Mesothelial cell of epicardium (in vitro differentiated cells): ENCODE measurements at places on chromosomes 16 and 17.

DNA sequence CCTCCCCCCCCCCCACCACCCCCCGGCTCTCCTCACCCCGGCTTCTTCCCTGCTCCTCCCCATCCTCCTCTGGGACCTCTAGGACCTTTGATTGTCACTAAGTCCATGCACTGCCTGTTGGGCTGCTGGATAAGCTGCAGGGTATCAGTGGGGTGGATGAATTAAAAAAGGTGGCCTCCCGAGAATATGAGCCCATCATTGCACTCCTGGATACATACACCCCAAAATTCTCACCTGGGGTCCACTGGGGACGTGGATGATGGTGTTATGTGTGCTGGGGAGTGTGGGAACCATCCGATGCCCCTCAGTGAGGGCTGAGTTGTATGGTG is 88.8 kb downstream of the IRF8 start:
- no peak for DNase-seq

DNA sequence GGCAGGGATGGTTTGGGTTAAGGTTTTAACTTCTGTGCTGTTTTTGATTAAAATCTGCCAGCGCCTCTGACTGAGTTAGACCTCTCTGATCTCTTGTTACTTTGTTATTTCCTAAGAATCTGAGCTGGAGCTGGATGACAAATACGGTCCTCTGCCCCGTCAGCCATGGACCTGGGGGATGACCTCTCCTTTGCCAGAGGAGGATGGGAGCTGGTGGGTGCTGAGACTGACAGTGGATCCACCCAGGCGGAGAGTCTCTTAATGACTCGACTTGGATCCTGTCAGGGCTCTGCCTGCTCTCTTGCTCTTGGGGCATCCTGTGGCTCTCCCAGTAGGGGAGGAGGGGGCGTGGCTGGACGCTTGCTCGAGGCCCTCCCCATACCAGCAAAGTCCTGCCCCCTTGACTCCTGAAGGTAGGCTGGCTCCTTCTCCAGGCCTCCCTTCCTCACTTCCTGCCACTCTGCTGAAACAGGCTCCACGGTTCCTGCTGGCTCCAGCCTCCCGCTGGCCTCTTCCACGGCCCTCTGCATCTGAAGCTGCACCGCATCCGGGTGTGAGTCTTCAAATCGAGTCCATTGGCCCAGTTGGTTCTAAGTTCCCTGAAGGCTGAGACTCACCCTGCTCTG is 24.8 kb upstream of the MAP3K14 start:
- no peak for DNase-seq

DNA sequence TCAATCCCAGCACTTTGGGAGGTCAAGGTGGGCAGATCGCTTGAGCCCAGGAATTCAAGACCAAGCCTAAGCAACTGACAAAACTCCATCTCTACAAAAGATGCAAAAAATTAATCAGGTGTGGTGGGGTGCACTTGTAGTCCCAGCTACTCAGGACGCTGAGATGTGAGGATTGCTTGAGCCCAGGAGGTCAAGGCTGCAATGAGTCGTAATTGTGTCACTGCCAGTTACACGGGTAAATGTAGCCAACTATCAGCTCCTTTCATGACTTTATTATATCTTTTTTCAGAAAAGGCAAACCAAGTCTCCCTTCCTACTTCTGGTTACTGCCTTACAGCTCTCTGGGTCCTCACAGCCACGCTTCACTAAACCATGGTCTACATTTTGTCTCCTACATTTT is 4.0 kb downstream of the SDF2 start:
- DNase-seq, result no peak

GRCh38 chr17:2459917-2460271 is 51.8 kb downstream of the METTL16 start:
- no peak for DNase-seq

DNA sequence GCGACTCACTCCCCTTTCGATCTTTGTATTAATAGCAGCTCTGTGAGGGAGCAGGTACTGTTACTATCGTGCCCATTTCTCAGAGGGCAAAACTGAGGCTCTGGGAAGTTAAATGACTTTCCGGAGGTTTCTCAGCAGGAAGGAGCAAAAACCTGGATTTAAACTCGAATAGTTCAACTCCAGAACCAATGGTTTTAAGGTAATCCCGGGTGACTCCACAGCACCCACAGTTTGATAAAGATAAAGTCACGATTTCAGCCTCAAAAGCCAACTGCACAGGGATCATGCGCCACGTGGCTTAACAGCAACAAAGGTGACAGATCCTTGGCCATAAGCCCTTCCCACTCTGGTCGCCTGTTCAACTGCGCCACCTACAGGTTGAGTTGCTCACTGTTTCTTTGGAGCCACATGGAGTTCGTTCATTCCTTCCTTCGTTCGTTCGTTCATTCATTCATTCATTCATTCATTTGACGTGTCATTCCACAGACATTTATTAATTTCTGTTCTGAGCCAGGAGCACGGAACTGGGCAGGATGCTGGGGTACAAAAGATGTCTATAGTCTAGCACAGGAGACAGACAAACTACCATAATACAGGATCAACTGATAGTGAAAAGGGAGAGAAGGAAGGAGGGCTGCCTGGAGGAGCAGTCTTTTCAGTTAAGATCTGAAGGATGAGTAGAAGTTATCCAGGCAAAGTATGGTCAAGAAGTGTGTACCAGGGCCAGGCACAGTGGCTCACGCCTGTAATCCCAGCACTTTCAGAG is 134.8 kb downstream of the HS3ST2 start:
- no peak for DNase-seq

DNA sequence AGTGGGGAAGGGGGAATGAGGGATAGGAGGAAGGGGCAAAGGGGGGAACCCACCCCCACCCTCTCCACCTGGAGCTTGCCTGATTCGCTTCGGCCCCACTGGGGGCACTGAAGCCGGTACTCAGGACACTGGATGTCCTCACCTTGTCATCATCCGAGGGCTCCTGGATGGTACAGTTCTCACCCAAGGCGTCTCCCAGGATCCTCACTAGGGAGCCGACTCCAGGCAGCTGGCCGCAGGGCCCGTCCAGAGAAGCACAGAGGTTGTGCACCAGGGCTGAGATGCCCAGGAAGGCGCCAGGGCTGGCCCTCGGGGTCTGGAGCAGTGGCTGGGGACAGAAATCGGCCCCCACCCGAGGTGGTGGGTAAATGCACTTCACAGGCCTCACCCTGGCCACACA is 92.3 kb downstream of the LITAF start:
- DNase-seq, result no peak

DNA sequence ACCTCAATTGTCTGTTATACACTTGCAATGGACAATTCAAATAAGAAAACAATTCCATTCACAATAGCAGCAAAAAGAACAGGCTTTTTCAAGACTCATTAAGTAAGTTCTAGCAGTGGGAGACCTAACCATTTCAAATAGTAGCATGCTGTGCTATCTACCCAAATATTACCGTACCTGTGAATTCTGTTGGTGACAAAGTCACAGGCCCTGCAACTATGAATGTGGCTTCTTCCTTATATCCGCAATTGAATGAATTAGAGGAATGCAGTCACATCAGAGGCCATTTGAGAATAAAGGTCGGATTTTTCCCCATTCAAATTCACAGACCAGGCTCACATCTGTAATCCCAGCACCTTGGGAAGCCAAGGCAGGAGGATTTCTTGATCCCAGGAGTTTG is 800 bp upstream of the NME4 start:
- no peak for DNase-seq

GRCh38 chr16:72604375-72604774 is 432.4 kb upstream of the PMFBP1 start:
- no peak for DNase-seq

- no peak for DNase-seq
These were observed 15.2 kb downstream of the PHLPP2 start for GRCh38 chr16:71709229-71709781.

DNA sequence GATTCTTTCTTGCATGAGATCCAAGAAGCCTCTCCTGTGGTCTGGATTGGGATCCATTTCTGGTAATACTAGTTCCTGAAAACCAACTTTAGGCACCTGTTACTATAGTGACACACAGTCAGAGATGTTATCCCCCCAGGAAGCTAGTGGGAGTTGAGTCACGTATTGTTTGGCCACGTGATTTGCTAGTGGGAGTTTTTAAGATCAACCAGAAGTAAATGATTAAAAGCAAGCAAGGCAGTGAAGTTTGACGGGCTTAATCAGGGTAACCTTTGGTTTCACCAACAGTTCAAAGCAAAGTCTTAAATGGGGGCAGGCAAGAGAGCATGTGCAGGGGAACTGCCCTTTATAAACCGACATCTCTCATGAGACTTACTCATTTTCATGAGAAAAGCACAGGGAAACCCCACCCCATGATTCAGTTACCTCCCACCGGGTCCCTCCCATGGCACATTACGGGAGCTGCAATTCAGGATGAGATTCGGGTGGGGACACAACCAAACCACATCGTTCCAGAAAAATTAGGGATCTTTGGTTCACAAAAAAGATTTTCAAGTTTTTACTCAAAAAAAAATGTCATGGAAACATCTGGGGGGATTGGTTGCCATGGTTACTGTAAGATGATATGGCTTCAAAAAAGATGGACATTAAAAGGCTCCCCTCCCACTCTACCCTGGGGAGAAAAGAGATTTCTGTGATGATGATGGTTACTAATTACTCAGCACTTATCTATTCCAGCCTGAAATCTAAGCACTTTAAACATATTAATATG is 483.1 kb upstream of the ERCC4 start:
- no peak for DNase-seq

DNA sequence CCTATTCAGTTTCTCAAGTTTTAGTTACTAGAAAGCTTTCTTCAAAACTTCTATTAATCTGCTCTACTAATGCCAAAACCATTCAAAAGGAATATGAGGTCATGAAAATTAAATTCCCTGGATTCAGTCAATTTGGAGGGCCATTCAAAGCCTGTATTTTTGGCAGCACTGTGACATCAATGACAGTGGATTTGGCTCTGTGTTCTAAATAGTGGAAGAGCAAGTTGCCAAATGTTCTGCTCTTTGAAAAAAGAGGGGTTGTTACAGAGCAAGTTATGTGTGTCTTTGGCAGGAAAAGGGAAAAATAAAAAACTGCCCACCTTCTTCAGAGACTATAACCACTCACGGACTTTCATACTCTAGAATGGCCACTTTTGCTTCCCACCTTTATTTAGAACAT is 3.2 kb upstream of the C16orf46 start:
- no peak for DNase-seq

DNA sequence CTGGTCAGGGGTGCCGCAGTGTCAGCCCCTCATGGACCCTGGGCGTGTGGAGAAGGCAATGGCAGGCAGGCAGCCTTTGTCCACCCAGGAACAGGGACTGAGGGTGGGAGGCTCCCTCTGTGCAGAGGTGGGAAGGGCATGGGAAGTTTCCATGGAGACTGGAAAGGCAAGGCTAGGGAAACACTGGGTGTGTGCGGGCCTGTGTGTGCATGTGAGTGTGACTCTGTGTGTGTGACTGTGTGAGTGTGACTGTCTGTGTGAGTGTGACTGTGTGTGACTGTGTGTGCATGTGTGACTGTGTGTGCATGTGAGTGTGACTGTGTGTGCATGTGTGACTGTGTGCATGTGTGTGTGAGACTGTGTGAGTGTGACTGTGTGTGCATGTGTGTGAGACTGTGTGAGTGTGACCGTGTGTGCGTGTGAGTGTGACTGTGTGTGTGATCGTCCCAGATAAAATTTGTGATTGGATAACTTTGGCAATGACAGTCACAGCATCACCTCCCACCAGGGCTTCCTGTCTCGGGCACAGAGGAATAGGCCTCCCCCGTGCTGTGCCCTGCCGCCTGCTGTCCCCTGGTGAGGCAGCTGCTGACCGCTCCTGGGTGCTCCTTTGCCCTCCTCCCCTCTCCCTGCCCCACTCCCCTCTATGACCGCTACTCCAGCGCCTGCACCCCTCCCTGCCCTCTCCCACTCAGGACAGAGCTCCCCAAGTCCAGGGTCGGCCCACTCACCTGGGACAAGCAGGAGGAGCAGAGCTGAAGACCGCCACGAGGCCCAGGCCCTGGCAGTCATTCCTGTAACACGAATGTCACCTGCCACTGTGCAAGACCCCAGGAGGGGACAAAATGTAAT is 698 bp downstream of the CD300C start:
- DNase-seq, result no peak

- no peak for DNase-seq
These were observed 8.8 kb downstream of the XYLT2 start for GRCh38 chr17:50354776-50355175.

GRCh38 chr16:28876973-28877654 is 1.2 kb upstream of the ATP2A1 start:
- DNase-seq, result no peak

GRCh38 chr17:7428557-7428956 is at the start of gene SPEM3:
Gene SPEM3 (plus strand): TSS chr17:7428857. CDS start chr17:7428903, 46 bp downstream.
- no peak for DNase-seq

DNA sequence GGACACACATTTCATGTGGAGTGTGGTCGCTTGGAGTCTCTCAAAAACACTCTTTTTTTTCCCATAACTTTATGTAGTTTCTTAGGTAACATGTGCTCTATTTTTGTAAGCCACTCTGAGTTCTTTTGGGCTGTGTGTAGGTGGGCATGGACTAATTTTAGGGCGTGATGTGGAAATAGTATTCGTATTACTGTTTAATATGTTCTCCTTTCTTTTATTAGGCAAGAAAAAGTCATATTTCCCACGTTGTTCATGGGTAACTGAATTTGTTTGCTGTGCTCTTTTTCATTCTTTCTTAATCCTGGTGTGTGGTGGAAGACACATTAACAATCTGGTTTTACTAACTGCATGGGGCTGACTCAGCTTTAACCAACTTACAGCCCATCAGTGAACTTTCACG is 27.4 kb downstream of the NDEL1 start:
- no peak for DNase-seq

DNA sequence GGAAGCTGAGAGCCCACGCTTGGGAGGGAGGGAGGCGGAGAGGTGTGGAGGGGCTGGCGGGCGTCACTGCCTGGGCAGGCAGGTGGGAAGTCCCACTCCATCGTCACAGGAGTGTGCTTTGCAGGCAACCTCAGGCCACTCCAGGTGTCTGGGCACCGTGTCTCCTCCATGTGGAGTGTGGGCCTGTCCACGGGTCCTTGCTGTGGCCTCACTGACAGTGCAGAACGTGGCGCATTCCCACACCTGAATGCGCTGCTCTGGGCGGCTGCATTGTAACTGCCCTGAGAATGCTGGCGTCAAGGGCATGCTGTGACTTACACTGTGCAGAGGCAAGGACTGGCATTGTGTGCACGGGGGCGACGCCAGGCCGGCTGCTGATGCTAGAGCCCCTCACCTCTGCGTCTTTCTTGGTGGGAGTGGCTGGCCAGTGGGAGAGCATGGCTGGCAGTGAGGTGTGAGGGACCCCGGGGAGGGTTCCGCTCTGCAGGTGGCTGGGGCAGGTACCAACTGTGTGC is 66.4 kb downstream of the BANP start:
- no peak for DNase-seq

- no peak for DNase-seq
These were observed 25.5 kb downstream of the KDM8 start for GRCh38 chr16:27228621-27229501.
